ENCODE measurements at places on chromosomes 7 and 10.

DNA sequence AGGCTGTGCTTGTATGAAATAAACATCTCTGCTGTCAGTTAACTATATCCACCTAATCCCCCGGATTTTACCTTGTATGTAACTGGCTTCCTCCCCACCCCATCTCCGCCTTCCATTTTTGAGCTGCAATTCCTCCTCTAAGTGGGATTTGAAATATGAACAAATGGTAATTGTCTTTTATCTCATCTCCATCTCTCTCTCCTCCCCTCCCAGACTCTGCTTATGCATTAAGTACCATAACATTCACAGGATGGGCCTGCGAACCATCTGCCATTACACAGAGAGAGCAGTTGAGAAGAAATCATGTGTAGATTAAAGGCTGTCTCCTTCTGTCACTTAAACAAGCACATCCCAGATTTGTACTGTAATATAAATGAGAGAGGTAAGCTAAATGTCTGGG, 1169.9 kb downstream of the TYW1 start:
- no peak for DNase-seq

- no peak for DNase-seq
Observed at GRCh38 chr7:134167841-134168240, 40.7 kb downstream of the LRGUK start.

DNA sequence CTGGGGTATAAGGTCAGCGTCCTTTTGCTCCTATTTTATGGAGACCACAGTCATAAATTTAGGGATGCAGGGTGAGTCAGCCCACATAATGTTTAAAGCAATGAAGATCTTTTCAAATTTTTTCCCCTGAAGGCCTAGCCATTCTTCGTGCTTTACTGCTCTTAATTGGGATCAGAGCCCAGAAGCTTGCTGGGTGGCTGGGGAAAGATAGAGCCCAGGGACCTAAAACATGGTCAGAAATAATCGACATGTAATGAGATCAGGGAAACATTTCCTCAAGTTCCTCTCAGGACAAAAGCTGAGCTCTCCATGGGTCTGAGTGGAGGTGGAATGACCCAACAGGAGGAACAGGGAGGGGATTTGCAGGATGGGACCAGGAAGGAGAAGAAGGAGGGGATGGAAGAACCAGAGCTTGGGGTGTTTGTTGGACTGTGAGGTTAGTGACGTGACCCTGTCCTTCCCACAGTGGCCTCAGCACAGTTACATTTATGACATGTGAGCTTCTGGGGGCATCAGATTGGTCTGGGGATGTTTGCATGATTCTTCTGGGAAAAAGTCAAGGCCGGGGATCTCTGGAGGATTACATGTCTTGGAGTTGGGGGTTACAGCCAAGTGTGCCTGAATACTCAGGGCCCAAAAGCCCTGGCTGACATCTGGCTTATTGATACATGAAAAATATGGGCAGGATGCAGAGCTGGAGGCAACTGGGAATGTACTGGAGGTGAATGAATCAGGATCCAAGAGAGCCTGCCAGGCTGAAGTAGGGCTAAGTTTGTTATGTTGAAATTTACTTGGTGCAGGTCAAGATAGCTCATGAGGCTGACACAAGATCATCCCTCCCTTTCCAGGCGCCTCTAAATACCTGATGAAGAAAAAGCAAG, 477.9 kb downstream of the RPS24 start:
- DNase-seq = no peak

GRCh38 chr10:82981137-82981723, 1106.2 kb downstream of the NRG3 start:
- DNase-seq = no peak
